ENCODE measurements at places on chromosomes 5 and 9.
A peak's percentile ranks its signal among the peaks of the same experiment; 100 is the strongest.

DNA sequence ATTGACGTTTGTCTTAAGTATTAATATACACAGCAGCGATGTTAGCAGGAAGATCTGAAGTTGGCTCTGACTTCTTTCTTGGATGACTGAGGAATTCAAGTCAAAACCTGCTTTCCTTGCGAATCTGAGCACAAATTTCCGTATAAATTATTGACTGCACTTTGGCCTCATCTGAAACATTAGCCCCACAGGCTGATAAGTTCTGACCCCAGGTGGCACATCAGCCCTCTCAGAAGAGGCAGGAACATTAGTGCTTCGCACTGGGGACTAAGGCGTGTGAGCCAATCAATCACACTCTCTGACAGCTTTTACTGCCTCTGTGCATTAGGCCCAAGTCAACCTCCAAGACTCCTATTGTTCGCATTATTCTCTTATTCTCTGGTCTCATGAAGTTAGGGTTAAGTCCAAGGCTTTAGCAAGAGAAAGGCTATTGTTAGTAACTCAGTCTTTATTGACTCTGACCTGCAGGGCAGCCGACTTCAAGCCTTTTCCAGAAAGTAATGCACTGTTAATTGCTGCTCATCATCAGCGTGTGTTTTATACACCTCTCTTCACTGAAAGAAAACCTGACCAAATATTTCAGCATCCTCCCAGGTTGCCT is 84.2 kb downstream of the ZNF608 start:
- DNase-seq, result no peak

GRCh38 chr9:112945620-112946208 is 55.0 kb upstream of the SLC46A2 start:
- peak; percentile 11 for DNase-seq

DNA sequence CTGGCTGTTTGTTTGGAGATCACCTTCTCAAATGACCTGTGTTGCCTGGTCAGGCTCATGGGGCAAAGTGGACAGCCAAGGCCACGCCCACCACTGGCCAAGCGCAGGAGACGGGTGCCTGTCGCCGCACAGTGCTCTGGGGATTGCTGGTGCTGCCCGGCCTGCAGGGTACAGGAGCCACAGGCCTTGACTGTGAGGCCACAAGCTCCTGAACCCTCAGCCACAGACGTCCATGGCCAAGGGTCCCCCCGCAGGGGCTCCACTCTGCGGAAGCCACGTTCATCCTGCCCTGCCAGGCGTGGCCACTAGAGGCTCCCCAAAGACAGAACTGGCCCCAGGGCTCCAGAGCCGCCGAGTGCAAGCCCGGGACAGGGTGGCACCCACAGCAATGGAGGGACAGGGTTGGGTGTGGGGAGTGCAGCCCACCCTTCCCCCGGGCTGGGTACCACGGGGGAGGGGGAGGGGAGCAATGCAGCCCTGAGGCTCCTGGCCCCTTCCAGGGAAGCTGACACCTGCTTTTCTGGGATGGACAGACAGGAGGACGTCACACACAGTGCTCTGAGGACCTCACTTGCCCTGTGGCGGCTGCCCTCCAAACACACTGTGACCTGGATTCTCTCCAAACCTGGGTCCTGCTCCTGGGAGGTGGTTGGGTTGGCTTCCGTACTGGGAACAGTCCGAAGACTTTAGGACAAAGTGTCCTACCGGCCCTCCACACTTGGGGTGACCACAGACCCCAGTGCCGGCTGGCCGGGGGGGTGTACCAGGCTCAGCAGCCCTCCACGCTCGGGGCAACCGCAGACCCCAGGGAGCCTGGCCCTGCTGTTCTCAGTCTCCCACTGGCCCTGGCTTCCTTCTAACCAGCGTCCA is 21.5 kb downstream of the TPPP start:
- DNase-seq, result peak; percentile 80

DNA sequence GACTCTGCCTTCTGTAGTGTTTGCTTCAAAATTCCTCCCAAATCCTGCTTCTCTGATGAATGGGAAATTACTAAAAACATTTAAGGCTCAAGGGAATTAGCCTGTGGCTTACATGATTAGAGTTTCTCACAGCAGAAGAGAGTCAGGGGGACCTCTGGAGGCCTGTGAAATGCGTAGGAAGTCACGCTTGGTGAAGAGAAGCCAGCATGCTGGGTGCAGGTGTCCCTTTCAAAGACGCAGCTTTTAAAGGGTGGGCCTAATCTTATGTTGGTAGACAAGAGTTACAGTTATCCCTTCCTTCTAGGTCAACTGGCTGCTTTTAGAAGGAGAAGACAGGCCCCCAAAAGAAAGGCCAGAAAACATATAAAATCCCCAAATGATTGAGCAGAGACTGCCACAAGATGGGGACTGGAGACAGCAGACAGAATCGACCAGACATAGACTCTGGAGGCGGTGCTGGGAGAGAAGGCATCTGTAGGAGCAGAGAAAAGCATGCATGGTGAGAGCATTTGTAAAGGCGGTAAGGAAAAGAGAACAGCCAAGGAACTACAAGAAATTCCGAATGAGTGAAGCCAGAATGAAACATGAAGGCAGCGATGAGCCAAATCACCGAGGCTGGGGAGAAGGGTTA is 42.3 kb downstream of the B4GALT1 start:
- DNase-seq, result no peak

All from activated CD8-positive, alpha-beta T cell treated with anti-CD3 and anti-CD28 coated beads for 36 hours (primary cell).